ENCODE measurements at places on chromosomes 6 and 20.

GRCh38 chr20:25629816-25630499, 6.1 kb upstream of the NANP start:
- DNase-seq = no peak

DNA sequence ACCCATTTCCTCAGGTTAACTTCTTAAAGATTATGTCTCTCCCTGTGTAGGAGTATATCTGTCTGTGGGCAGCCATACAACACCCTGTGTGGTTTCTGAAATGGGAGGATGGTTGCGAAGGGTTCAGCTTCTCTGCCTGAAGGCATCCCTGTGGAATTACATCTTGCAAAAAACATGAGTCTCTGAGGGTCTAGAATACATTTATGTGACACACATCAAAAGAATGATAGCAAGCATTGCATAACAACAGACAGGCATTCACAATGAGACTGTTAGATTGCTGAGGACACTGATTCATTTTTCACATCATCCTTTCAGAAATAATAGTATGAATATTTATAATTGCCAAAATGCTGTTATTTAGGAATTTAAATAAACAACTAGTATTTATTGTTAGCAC, 670.9 kb downstream of the HTR1B start:
- no peak for DNase-seq

GRCh38 chr20:10093087-10093591, 58.4 kb downstream of the ANKEF1 start:
- no peak for DNase-seq

- DNase-seq = peak; percentile 43
Measured at GRCh38 chr20:3209257-3209945, at the start of gene ITPA. ITPA (plus strand) TSS chr20:3209498; CDS start chr20:3209552, 54 bp downstream.

DNA sequence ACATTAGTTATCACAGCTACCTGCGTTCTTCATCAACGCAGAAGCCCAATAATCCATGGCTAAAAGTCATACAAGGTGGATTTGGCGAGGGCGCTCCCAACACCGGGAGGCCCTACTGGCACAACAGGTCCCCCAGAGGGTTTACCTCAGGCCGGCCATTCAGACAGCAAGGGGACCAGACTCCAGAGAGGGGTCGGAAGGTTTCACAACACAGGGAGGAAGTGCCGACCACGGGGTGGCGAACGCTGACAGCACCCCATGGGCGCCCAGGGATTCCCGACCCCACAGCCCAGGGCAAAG, 1515.9 kb upstream of the DEFB115 start:
- no peak for DNase-seq

DNA sequence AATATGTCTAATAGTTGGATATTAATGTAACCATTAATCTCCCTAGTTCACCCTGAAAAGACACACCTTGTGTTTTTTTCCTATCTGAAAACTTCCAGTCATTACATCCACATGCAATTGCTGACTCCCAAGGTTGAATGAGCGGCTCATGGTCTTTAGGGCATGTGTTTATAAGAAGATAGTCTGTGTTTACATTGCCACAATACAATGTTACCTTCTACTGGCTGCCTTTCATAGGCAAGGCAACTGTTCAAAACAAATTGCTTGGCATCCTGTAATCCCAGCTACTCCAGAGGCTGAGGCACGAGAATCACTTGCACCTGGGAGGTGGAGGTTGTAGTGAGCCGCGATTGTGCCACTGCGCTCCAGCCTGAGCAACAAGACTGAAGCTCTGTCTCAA, 86.8 kb upstream of the SHLD1 start:
- DNase-seq = no peak

DNA sequence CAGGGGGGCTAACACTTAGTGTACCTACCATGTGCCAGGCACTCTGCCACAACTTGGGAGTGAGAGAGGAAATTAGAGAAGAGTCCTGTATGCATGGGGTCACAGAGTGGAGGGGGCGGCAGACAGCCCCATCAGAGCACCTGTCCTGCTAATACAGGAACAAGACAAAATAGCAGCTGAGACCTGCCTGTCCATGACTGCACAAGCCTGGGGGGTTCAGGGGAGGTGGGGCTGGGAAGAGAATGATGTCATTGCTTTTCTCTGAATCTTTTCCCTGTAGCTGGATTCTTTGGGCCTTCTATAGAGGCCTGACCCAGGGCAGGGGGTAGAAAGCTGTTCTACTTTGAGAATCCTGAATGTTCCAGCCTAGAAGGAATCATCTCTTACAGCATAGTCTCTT, 37.4 kb downstream of the FOXP4 start:
- DNase-seq = no peak

GRCh38 chr20:49831770-49832631, 19.4 kb downstream of the SLC9A8 start:
- DNase-seq = no peak

DNA sequence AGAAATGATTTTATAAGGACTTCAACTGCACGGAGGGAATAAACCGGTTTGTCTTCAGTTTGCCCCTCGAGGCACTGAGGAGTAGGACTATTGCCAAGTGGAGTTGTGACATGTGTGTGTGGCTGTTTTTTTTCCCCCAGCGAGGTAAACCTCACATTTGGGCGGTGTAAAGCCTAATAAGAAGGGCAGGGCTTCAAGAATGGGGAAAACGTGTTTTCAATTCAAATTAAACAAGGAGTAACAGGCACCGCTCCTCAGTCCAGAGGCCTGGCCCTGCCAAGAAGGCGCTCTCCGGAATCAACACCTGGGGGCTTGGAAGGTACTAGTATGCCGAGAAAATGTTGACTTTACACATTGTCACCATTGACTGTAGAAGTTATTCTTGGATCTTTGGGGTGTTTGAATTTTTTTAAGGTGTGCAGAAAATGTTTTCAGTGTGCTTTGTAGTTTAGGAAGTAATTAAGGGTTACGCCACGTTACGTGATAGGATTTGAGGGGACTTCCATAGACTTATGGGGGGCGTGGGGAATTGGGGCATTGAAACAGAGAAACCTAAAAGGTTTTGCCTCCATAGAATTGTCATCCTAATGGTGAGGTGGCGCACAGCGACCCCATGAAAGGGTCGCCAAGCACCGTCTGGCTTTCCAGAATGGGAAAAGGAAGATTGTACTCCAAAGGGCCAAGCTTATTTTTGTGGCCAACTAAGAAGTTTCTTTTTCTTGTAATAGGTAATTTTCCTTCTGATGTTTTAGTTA, 791 bp downstream of the ADGRG6 start:
- peak; percentile 16 for DNase-seq

- no peak for DNase-seq
Measured at GRCh38 chr20:48220033-48220633, 434.9 kb upstream of the SULF2 start.

DNA sequence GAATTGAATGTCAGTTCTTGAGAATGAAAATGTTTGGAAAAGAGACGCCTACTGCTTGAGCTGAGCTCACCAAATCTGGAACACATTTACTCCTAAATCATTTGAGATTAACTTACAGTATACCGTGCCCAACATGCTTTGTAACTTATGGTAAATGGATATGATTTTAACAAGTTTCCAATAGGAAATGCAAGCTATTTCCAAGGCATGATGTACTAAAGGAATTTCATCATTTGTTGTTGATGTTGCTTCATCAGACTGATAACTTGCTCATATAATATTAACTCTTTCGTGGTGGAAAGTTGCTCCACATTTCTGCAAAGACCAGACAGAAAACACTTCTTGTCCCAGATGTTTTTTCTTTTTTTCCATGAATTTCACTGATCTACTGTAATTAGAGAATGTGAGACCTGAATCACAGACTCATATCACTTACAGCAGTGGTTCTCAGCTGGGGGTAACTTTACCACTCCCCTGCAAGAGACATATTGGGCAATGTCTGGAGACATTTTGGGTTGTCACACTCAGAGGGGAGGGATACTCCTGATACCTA, 116.6 kb upstream of the TRAF3IP2 start:
- DNase-seq = no peak

DNA sequence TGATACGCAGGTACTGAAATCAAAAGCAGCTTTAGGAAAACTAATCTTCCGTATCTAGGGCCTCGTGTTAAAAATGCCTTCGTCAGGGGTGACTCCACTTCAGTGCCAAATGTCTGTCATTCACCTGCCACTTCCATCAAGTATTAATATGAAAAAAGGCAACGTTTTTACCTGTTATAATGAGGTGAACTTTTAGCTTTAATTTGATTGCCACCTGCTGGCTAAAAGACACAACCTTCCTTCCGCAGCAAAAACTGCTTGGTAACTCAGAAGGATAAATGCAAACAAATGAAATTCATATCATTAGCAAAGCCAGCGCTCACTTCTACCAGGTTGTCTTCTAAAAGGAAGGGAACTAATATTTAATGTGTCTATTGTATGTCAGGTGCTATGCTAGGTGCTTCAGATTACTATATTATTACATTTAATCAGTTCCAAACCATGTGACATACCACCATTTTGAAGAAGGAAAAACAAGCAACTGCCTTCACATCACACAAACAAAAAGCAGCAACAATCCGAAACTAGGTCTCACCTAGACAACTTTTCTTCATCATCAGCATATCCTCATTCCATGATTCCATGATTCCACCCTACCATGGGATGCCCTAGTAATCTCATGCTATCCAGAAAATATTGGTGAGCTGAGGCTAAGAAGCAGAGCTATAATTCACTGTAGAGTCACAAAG, 20.6 kb upstream of the ARHGAP18 start:
- DNase-seq = no peak

DNA sequence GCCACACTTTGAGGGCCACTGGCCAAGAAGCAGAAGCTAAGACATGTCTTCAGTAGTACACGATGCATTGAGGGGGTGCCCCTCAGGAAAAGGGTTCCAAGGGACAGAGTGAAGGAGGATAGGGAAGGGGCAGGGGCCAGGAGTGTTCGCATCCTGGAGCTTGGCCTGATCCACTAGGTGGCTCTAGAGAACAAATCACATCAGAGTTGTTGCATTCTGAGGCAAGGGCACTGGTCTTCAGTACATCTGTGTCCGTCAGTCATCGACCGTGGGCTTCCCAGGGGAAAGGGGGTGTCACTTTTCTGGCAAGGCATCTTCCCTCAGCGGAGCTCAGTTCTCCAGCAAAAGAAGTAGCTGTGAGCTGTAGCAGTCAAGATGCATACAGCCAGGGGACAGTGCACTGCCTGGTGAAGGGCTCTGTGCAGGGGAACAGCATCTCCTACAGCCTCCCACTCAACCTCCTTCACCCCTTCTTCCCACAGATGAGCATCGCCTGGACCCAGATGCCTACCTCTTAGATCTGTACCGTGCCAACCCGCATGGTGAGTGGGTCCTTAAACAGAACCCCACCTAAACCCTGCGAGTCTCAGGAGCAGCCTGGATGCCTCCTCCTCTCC, 47.8 kb downstream of the ARHGAP40 start:
- DNase-seq = no peak

GRCh38 chr6:48027704-48028435, 83.1 kb downstream of the PTCHD4 start:
- no peak for DNase-seq

Measured in progenitor cell of endocrine pancreas (in vitro differentiated cells).